Lung (tissue), 17 donors: ENCODE measurements at places on chromosomes 5 and 9. TPM values are rescaled to one million over a fixed set of nuclear protein-coding genes. Genes with fewer than 3 reads are reported as not detected.

Gene GTF3C4
- 16.9 TPM for total RNA-seq

Gene ADGRV1
- total RNA-seq, result 39.9 TPM

Gene CRAT
- total RNA-seq, result 26.0 TPM

GRCh38 chr5:40619421-40619820, 60.3 kb upstream of the PTGER4 start:
- no peak for DNase-seq

DNA sequence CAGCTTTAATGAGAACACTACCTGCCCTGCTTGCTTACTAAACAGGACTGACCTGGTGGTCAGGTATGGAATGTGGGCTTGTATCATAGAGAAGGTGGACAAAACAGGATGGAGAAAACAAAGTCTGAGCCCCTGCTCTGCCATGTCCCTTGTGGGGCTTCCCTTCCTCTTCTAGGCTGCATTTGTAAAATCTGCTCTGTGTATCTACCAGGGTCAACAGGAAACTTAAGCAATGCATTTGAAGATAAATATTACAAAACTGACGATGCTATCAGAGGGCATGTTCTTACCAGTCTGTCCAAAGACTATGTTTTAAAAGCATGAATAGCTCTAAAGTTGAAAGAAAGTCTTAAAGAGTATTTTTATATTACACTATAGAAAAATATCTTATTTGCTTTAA, 228.7 kb downstream of the DCP2 start:
- DNase-seq, result no peak

- DNase-seq, result peak; percentile 19
Measured at GRCh38 chr9:23120630-23121029, 674.0 kb downstream of the DMRTA1 start.

DNA sequence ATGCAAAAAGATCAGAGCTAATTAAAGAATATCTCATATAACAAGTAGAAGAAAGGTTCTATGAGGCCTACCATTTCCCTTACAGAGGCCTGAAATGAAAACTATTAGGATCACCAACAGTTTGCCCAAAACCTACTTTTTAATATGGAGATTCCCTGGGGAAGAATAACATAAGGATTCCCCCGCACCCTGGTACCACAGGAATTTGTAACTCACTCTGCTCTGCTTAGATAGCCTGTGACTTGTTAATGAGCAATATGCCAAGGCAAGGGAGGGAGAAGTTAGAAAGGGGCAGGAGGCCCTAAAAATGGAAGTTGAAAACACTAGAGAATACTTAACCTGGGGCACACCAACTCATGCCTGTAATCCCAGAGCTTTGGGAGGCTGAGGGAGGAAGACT, 107.0 kb downstream of the CDH6 start:
- no peak for DNase-seq

DNA sequence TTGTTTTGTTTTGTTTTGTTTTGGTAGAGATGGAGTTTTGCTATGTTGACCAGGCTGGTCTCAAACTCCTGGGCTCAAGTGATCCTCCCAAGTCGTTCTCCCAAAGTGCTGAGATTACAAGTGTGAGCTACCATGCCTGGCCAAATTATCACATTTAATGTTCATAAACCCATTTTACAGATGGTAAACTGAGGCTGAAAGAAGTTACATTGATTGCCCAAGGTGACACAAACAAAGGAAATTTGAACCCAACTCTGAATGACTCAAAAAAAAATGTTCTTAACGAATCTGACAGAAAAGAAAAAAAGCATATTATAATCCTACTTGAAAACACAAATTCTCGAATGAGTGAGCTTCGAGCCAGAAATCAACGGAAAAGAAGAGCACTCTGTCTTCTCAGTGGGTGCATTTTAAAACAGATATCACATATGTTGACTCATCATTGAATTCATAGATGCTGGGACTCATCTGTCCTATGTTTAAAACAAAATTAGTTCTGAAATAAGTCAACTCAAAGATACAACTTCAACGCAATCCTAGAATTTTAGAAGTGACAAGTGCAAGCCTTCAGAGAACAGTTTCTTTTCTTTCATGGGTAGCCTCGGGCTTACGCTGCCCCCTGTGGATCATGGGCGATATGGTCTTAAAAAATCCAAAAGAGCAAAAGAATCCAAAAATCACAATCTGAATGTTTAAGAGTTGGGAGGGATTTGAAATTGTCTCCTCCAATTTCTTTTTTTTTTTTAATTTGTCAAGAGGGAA, 28.4 kb downstream of the TIMD4 start:
- peak; percentile 27 for DNase-seq

- DNase-seq, result no peak
Measured at GRCh38 chr9:89204801-89205200, 26.2 kb upstream of the SHC3 start.

GRCh38 chr5:112125903-112126302, 293.2 kb downstream of the EPB41L4A start:
- DNase-seq, result no peak

DNA sequence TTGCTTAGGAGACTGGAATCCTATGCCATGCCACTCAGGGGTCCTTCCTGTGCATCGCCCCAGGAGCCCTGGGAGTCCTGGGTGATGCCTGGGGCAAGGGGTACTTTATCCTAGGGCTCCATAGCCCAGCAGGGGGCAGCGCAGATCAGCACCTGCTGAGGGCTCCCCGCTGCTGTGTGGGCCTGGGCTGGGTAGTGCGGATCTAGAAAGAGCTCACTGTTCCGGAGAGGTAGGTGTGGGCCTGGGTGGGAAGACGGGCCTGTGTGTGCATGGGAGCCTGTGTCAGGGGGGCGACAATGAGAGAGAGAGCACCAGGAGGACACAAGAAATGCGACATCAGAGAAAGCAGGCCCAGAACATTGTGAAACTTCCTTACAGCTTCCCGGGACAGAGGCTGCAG, 11.4 kb upstream of the DAB2IP start:
- DNase-seq, result peak; percentile 46

DNA sequence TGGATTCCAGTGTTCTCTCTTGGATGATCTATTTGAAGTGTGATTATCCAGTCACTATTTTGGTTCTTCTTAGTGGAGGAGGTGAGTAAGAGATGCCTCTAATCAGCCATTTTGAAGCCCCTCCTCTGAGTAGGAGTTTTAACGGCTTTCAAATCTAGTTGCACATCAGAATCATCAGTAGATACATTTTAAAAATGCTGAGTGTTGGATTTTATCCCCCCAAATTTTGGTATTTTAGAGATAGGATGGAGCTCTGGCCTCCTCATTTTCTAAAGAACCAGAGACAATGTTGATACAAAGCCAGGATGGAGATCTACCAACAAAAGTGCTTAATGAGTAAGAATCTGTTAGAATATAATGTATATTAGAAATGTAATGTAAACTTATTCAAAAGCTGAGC, 1061.0 kb upstream of the WWC1 start:
- DNase-seq, result no peak

Gene CAST
- 279 TPM for total RNA-seq

GRCh38 chr5:150645070-150645700, 4.7 kb downstream of the SYNPO start:
- peak; percentile 50 for DNase-seq

Gene CDX1
- 0.43 TPM for total RNA-seq

- DNase-seq, result no peak
Measured at GRCh38 chr9:133943781-133944745, 48.1 kb downstream of the VAV2 start.

DNA sequence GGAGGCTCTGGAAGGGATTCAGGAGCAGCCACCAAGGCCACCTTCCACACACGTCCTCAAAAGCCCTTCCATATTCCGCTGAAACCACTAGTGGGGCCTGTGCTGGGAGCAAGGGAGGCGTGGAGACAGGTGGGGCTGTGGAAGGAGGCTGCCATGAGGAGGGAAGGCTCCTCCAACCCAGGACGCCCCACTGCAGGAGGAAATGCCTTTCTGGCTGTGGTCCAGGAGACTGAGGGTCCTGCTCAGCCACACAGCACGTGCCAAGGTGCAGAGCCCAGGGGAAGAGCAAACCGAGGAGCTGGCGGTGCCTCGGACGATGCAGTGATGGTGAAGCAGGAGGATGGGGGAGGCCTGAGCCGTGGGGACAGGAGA, 49.5 kb downstream of the ADAMTS2 start:
- DNase-seq, result no peak

GRCh38 chr9:17462869-17463464, 115.9 kb upstream of the SH3GL2 start:
- DNase-seq, result peak; percentile 39

- DNase-seq, result no peak
Measured at GRCh38 chr5:62786099-62786498, 207.5 kb downstream of the LRRC70 start.

- DNase-seq, result no peak
Measured at GRCh38 chr9:17401858-17402257, 177.0 kb upstream of the SH3GL2 start.
